CD14-positive monocyte (primary cell): ENCODE measurements at places on chromosomes 4 and X.
A peak's percentile ranks its signal among the peaks of the same experiment; 100 is the strongest.

DNA sequence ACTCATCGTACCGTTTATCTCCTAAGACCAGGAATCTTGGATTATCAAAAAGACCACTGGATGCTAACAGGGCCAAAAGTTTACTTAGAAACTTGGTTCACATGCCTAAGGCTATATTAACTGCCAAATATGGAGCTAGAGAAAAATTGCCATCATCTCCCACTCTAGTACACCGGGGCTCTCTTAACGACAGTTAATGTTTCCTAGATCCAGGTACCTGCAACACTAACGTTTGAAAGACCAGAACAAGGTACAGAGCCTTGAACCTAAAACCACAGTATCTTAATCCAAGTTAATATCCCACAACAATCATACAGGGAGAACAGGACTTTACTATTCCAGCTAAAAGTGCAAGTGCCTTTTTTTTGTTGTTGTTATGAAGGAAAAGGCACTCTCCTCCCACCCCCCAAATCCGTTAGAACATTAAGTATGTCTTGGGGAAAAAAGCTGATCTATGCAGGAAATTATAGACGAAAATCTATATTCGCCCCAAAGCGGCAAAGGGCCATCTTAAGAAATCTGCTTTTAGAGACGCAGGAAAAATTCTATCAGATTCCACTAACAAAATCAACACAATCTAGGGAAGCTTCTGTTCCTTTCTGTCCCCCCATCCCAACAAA is 1.3 kb downstream of the G3BP2 start:
- no peak for DNase-seq

DNA sequence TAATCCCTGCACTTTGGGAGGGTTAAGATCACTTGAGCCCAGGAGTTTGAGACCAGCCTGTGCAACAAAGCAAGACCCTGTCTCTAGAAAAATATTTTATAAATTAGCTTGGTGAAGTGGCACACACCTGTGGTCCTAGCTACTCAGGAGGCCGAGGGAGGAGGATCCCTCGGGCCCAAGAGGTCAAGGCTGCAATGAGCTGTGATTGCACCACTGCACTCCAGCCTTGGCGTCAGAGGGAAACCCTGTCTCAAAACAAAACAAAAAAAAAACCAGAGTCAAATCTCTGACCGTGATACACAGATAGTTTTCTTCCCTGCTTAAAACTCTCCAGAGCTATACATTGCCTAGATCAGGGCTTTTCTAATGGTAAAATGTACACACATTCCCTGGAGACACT is 53.5 kb downstream of the CHST7 start:
- peak; percentile 30 for DNase-seq

- DNase-seq = no peak
Observed at GRCh38 chr4:98411731-98412130, 150.5 kb downstream of the RAP1GDS1 start.

DNA sequence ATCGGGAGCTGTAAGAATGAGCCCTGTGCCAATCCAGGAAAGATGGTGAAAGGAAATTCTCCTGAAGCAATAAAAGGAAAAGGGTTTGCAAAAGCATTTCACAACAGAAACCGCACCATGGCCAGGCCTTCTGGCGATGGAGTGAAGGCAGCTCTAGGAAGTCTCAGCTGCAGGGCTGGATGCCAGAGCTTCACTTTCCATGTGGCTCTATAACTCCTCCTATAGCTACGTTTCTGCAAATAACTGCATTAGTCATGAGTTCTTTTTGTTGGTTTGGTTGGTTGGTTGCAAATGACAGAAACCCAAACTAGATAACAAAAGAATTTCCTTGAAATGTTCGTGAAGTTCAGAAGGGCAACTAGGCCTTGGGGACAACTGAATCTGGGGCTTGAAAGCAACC is 84.6 kb downstream of the RELL1 start:
- peak; percentile 25 for DNase-seq

- DNase-seq = no peak
Observed at GRCh38 chr4:149095811-149096210, 653.6 kb upstream of the NR3C2 start.

- DNase-seq = no peak
Observed at GRCh38 chr4:159175989-159176375, 73.1 kb downstream of the RAPGEF2 start.

DNA sequence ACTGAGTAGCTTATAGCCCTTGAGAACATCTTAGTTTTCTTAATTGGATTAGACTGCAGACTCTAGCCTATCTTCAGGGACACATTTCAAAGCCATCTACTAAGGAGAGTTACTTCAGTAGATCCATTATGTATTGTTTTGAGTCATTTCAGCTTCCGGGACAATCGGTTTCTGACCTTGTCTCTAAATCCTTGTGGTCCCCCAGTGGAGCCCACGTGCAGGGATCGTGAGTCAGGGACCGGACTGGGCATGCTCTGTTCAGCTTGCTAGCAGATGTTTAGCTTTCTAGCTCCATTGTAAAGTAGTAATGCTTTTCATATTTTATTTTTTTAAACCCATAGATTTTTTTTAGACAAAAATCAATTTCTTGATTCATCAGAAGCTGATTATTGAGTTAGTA is 211.9 kb upstream of the PRPS2 start:
- no peak for DNase-seq
